ENCODE measurements at places on chromosomes 13 and 19.

DNA sequence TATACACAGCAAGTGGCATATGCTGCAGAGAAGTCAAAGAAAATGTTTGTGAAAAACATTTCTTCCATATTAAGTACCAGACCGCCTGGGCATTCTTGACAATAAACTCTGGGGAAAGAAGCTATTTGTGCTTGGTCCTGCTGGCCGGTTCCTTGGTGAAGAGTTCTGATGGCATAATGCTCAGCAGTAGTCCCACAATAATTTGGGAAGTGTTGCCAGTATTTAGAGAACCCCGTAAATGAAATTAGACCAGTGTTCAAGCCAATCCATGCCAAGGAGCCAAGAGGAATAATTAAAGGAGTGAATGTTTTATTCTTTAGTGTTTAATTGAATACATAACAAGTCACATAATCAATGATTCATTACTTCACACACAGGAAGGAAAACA, 6.3 kb downstream of the KCTD12 start:
- no peak for DNase-seq

GRCh38 chr19:38317104-38317612, 1.4 kb upstream of the YIF1B start:
- no peak for DNase-seq

- DNase-seq = no peak
These were observed 4.8 kb downstream of the TSHZ3 start for GRCh38 chr19:31344403-31344802.

- DNase-seq = no peak
These were observed 679 bp upstream of the CDADC1 start for GRCh38 chr13:49246850-49247642.

- no peak for DNase-seq
These were observed 6.9 kb downstream of the ANGPTL6 start for GRCh38 chr19:10095622-10095947.

GRCh38 chr13:33138441-33138840, 122.2 kb downstream of the KL start:
- DNase-seq = no peak

GRCh38 chr13:112350300-112350699, 25.9 kb upstream of the SPACA7 start:
- DNase-seq = no peak

DNA sequence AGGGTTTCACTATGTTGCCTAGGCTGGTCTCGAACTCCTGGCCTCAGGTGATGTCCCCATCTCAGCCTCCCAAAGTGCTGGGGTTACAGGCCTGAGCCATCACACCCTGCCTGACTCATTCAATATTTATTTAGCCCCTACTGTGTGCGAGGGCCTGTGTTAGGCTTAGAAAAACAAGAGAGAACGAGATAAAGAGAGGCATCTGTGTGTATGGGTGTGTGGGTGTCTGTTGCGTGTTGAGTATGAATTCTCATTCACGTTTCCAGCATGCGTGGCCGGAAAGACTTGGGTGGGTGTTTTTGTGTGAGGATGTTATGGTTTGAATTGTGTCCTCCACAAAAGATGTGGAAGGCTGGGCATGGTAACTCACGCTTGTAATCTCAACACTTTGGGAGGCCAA, 9.5 kb downstream of the GADD45B start:
- DNase-seq = no peak

- DNase-seq = no peak
These were observed 38.9 kb downstream of the DZIP1 start for GRCh38 chr13:95605448-95606125.

DNA sequence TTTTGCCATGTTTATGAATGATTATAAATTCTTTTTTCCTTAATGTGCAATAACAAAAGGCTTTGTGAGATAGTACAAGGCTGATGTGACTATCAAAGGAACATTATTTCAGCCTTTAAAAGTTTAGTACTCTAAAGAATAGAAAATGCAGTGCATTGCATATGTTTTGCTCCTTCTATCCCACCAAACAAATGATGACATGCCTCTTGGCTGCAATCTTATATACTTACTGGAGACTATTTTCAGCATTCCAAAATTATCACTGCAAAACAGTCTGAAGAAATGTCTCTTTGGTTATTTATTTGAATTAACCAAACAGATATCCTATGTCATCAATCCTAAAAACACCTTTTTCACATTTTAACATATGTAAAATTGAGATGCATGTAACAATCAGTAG, 776.5 kb upstream of the SPRY2 start:
- no peak for DNase-seq

DNA sequence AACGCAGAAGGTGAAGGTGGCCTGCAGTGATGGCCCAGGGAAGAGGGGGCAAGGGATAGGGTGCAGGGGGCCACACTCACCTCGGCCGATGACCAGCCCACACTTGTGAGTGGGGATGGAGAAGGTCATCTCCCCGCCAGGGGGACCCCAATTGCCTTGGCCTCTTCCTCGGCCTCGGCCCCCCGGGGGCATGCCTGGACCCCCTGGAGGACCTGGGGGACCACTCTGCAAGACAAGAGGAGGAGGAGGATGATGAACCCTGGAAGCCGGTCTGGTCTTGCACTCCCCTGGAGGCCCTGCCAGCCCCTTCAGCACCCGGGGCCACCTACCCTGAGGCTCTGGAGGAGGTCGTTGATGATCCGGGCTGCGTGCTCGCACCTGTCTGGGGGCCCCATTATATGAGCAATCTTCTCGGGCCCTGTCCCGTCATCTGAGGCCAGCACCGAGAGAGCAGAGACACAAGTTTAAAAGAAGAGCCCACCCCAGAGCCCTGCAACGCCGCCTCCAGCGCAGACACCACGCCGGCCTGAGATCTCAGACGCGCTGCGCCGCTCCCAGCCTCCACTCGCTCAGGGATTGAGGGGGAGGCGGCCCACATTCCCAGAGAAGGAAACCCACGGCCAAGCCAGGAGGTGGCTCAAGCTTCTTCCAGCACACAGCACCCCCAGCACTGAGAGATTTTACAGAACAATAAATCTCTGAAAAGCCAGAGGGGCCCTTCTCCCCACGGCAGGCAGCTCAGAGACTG, 7.8 kb downstream of the KHSRP start:
- DNase-seq = no peak

DNA sequence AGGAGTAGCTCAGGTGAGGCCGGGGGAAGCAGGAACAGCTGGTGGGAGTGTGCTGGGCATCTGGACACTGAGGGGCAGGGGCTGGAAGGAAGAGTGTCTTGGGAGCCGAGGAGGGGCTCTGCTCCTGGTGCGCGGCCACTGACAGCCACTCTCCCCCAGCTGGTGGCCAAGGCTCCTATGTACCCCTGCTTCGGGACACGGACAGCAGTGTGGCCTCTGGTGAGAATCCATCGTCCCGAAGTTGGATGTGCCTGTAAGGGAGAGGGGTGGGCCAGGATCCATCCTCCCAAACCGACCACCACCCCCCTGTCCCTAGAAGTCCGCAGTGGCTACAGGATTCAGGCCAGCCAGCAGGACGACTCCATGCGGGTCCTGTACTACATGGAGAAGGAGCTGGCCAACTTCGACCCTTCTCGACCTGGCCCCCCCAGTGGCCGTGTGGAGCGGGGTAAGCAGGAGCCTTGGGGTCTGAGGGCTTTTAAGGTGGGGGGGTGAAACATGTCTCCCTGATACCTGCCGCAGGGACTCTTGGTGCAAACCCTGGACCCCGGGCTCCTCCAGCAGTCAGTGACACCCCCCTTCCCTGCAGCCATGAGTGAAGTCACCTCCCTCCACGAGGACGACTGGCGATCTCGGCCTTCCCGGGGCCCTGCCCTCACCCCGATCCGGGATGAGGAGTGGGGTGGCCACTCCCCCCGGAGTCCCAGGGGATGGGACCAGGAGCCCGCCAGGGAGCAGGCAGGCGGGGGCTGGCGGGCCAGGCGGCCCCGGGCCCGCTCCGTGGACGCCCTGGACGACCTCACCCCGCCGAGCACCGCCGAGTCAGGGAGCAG, 2.0 kb upstream of the USF2 start:
- no peak for DNase-seq

GRCh38 chr19:12513531-12514061, 29.0 kb upstream of the ZNF709 start:
- no peak for DNase-seq

DNA sequence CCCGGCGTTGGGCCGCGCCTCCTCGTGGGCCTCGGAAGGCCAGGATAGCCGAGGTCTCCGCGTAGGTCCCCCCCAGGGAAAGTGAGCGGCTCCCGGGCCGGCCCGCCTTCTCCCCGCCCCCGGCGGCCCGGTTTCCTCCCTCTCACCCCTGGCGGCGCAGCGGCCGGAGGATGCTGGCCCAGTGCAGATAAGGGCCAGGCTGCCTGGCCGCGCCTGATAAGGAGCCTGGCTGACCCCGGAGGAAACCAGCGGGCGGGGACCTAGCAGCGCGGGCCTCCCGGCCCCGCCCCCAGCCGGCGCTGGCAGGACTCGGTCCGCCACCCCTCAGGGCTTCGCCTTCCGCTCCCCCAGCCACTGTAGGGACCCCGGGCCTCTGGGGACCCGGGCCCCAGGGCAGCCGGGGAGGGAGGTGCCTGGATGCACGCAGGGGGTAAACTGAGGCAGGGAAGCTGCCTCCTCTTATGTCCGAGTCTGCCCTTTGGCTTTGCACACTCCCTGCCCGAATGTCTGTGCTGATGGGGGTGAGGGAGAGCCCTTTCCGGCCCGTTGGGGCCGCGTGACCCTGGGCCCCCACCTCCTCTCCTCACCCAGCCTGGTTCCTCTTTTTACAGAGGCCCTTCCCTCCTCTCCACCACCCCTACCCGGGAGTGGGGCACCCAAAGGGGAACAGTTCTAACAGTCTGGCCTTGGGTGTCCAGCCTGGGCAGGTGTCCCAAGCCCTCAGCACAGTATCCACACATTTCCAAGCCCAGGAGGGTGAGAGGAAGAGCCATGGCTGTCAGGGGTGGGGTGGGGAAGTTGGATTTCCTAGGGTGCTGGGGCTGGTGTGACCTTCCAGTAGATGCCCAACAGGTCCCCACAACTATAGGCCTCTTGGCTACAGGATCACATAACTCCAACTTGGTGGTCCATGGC, at the start of gene LYL1:
LYL1 (minus strand) TSS at position 193 of the 915 bp plus-strand sequence. CDS start 1,687 bp downstream, outside the sequence.
- DNase-seq = no peak

GRCh38 chr19:38971672-38972071, 3.9 kb downstream of the FBXO17 start:
- no peak for DNase-seq

DNA sequence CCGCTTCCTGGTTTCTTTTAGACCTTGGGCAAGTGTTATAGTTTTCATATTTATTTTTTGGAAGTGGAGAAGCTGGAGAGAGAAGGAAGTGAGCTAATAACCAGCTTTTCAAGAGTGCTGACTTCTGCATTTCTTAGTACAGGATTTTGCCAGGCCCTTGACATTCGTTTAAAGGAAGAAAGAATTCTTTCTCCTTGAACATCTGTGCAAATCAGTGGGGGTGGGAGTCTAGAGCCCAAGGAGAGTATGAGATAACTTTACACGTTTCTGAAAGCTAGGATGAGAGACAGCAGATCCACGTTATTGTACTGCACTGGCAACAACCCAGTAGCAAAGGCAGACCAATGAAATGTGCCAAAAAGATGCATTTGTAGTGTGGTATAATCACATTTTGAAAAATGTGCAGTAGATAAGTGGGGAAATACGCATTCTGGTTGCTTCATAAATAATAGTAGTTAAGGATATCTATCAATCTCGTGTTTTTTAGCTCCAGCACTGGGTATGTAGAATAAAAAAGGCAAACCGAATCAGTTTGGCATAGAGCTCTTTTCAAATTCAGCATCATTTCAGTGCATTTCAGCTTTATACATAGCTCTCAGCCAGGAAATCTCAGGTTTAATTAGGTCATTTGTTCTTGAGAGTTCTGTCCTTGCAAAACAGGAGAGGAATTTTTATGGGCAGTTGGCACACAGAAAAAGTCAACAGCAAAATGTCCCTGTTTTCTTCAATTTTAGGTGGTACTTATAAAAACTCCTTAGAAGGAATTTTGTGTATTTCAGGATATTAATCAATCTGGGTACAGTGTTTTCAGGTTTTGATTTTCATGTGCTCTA, 4.3 kb downstream of the RNF113B start:
- DNase-seq = no peak

DNA sequence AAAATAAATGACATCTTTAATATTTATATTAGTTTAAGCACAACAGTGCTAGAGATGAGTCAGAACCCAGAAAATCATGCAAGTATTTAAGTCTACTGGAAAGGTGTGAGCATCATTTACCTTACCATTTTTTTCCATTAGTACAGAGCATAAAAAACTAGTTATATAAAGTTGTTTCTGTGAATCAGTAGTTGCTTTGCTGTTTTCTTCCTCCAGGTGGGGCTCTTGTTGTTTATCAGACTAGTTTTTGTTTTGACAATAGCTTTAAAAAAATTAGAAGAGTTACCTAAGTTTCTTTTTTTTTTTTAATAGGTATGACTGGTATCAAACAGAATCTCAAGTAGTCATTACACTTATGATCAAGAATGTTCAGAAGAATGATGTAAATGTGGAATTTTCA, 12.7 kb downstream of the SUGT1 start:
- no peak for DNase-seq

DNA sequence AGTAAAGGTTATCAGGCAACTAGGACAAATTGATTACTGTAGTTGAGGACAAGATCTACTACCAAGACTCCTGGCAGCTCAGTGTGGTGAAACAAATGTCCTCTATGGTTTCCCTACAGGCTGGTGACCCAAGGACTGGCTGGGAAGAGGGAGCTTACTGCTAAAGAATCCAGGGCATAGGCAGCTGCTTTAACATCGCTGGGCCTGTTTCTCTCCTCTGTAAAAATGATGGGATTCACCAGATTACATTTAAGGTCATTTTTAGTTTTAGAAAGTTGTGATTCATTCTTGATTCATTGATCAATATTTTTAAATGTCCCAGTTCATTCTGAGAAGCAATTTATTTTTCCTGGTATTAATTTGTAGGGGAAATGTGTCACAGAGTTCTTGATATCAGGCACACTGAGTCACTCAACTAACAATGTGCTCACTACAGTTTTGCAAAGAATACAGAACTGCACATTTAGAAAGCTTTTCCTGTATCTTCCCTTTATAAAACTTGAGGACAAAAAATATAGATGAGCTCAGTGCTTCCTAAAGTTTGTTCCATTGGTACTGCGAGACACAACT, 19.6 kb upstream of the FAM124A start:
- no peak for DNase-seq

DNA sequence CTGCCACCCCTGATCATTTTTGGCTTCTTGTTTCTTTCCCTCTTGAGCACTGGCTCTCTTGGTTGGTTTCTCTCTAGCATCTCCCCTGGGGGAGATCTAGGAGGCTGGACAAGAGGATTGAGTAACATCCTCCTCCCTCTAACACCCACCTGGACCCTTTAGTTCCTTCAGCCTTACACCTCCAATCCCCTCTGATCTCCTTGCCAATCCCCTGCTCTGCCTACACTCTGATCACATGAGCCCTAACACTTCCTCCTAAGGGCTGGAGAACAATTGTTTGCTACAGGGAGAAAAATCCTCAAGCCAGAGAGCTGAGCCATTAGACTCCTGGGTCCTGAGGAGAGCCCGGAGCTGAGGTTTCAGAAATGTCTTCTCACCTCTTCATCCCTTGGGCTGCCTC, 65.9 kb upstream of the ADGRL1 start:
- DNase-seq = no peak

- no peak for DNase-seq
These were observed 64.9 kb downstream of the GADD45B start for GRCh38 chr19:2540646-2541454.

GRCh38 chr13:25847145-25847544, 204.7 kb downstream of the SHISA2 start:
- DNase-seq = no peak

- no peak for DNase-seq
These were observed 1361.9 kb downstream of the UQCRFS1 start for GRCh38 chr19:27851002-27851481.

GRCh38 chr13:23144431-23144830, 36.3 kb upstream of the SGCG start:
- no peak for DNase-seq

GRCh38 chr19:10203686-10204085, 8.9 kb upstream of the DNMT1 start:
- DNase-seq = no peak
